Epithelial cell of esophagus (primary cell): ENCODE measurements at places on chromosomes 5 and 9.

GRCh38 chr9:77038281-77039036, 19.0 kb downstream of the FOXB2 start:
- no peak for DNase-seq

- peak; percentile 7 for DNase-seq
These were observed 930 bp downstream of the PRLR start for GRCh38 chr5:35229076-35230037.

DNA sequence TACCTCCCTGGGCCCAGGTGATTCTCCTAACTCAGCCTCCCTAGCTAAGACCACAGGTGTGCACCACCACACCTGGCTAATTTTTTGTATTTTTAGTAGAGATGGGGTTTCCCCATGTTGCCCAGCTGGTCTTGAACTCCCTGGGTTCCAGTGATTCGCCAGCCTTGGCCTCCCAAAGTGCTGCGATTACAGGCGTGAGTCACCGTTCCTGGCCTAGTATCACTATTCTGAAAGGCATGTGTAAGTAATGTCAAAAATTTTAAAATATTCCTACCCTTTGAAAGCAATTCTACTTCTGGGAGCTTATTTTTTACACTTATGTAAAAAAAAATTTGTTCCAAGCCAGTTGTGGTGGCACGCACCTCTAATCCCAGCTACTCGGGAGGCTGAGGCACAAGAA, 27.1 kb upstream of the TLE1 start:
- DNase-seq = peak; percentile 39

- no peak for DNase-seq
These were observed 174.6 kb upstream of the GRAMD2B start for GRCh38 chr5:126248611-126249010.

DNA sequence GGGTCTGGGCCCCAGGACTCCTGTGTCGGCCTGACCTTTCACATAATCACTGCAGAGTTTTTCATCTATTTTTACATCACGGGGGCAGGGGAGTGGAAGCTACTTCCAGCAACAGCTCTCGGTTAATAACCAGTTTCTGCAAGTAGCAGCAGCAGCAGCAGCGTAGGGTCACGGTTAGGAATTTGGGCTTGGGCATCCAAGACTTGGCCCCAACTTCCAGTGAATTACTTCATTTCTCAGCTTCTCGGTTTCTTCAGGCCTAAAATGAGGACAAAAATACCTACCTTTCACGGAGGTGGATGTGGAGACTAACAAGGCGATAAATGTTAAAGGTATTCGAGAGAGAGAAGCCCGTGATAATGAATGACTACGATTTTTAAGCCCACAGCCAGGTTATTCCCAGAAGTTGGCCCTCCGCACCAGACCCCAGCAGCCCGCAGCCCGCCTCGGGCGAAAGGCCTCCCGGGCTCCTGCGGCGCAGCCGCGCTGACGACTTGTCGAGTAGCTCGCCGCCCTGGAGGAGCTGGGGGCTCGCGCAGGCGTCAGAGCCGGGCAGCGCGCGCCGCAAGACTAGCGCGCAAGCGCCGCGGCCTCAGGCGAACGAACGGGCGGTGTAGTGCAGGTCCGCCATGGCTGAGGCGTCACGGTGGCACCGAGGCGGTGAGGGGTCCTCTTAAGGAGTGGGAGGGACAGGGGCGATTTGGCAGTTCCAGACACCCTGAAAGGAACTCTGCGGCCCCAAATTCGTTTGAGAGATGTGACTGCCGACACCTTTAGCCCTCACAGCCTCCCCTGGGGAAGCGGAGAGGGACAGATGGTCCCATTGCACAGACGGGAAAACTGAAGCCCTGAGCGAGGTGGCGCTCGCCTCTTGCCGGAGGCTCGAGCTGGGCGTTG, at the start of gene PKD2L2:
PKD2L2 (plus strand) TSS at position 595 of the 897 bp plus-strand sequence; CDS start at position 630, 35 bp downstream.
- peak; percentile 91 for DNase-seq

- DNase-seq = peak; percentile 51
These were observed 80.2 kb downstream of the LURAP1L start for GRCh38 chr9:12855066-12855465.

DNA sequence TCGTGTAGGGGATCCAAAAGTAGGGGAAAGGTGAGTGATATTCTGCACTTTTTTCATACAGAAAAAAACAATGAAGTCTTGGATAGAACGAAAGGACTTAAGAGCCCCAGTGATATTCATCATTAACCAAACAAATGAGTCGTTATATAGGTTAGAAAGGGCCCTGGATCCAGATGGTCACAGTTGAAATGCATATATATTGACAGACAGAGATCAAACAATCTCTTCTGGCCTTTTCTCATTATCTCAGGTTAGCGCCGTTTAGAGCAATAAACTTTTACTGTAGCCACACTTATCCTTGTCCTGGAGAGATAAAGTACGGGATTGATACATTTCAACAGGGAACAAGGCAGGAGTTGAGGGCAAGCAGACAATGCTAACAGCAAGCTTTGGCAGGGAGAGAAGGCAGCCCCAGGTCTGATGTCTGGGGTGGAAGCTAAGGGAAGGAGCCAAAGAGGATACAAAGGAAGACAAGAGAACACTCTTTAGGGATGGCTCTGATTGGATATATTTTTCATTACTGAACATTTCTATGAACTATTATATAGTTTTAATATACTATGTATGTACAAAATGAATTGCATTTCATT, 77.0 kb downstream of the LIFR start:
- DNase-seq = no peak

DNA sequence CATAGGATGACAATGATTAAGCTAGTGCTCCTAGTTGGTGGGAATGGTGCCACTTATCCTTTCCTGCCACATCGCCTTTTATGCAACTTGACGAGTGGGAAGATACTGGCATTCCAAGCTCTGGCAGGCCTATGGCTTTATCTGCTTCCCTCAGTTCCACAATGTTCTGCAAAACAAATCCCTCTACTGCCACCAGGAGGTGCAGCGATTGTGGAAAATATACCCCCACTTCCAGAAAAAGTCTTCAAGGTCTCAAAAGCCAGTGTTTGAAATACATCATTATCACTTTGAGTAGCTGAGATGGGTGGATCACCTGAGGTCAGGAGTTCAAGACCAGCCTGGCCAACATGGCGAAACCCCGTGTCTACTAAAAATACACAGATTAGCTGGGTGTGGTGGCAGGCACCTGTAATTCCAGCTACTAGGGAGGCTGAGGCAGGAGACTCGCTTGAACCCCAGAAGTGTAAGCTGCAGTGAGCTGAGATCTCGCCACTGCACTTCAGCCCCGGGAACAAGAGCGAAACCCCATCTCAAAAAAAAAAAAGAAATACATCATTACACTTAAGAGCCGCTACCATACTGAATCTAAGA, 3.4 kb downstream of the CLINT1 start:
- peak; percentile 76 for DNase-seq

DNA sequence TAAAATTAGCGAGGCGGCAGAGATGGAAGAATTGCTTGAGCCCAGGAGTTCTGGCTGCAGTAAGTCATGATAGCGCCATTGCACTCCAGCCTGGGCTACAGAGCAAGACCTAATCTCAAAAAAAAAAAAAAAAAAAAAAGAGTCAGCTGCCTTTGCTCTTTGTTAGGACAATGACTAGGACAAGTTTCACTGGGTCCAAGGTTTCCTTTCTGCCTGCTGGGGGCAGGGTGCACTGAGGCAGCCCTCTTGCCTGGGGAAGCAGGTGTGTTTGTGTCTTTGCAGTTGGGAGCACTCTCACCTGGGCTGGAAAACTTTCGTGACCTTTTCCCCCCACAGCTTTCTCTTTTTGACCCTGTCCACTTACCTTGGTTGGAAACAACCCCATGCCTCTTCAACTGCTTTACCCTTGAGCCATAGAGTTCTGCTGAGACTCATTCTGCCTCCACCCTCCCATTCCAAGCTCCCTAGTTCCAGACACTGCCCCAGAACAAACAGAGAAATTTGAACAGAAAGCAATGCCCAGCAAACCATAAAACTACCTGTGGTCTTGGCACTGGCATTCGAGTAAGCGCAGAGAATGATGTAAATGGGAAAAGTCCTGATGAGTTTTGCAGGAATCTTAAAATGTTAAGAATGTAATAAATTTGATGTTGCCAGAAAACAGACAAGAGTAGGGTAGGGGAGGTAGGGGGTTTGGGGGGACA, 17.0 kb upstream of the MYO10 start:
- no peak for DNase-seq

GRCh38 chr9:76338418-76338817, 55.8 kb downstream of the RFK start:
- no peak for DNase-seq

DNA sequence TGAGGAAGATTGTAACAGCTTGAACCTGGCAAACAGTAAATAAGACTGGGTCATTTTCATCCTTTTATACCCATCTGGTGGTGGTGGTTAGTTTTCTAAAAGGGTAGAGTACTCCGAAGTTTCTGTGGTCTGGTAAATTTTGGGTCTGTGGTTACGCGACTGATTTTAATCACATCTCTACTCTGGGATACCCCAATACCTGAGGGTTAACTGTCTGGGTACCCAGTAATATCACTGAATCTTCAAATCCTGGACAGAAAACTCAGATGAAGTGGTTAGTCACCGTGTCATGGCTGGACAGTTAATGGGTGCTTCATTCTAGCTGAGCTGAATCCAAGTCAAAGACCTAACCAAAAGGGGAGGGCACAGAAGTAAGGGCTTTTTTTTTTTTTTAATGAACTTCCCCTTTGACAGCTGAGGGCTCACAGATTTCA, 474.2 kb downstream of the GADD45G start:
- no peak for DNase-seq

DNA sequence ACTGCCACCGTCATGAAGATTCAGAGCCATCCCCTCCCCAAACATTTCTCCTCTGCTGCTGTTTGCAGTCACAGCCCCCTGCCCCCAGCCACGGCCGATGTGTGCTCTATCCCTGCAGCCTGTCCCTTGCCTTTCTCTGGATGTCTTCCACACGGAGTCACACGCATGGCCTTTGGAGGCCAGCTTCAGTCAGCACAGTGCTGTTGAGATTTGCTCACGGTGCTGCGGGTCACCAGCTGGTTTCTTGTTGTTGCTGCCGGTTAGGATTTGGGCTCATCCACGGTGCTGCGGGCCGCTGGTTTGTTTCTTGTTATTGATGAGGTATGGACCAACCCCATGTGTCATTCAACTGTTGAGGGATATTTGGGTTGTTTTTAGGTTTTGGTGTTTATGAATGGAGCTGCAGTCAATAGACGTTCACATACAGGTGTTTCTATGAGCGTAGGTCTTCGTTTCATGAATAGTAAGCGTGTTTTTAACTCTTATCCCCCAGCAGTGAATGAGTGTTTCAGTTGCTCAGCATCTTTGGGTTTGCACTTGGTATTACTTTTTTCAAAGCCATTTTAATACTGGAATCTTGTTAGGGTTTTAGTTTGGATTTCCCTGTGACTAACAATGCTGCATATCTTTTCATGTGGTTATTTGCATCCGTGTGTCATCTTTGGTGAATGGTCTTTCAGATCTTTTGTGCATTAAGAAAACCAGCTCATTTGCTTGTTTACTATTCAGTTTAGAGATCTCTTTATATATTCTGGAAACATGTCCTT, 57.6 kb downstream of the AHRR start:
- DNase-seq = no peak

DNA sequence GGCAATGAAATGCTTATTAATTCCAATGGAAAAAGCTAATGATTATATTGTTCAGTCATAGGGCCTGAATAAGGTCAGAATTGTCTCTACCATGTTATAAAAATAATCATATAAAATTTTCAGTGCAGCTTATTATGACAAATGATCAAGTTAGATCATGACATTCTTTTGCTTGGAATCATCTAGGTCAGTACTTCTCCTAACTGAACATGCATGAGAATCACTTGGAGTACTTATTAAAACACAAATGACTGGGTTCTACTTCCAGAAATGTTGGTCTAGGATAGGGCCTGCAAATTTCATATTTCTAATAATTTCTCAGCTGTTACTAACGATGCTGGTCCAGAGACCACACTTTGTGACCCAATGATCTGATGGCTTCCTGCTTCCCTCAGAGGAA, 806.0 kb upstream of the ZNF608 start:
- DNase-seq = no peak

DNA sequence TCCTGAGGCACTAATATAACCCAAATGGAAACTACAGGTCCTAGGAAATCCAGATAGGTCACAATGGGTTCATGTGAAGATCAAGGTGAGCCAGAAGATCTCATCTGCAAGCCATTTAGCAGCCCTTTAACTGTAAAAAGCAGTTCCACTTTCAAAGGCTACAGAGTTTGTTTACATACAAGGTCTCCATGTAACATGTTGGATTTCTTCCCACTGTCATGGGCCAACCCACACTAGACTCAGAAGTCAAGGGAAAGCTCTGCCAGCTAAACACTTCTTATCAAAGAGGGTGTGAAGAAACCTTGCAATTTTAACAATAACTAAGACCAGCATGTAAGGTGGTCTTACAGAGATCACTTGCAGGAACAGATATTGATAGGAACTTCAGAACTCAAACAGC, 3.8 kb upstream of the CTNNAL1 start:
- DNase-seq = no peak

GRCh38 chr5:166349046-166349445, 1942.4 kb upstream of the WWC1 start:
- DNase-seq = no peak

DNA sequence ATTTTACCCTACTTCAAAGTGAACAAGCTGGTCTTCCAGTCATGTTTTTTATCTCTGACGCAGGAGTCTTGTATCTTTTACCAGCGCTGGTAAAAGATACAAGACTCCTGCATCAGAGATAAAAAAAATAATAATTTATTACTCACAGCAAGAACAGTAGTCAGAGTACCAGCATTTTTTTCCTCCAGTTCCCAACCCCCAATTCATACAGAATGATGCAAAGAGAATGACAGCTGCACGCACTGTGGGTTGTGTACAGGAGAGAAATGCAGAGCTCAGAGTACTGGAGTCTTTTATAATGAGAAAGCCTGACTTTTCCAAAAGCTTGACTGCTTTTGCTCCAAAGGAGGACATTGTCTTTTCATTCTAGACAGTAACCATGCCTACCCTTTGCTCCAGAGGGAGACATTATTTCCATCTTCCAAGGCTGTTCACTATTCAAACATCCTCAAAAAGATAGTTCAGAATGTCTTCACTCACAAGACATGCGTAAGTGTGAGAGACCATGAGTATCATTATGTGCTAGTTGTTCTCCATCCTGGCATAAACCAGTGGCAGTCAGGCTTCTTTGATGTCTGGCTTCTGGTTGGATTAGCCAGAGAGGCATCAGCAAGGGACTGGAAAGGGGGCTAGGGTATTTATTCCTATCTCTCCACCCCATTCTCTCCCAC, 14.3 kb upstream of the RANBP6 start:
- DNase-seq = no peak

GRCh38 chr5:101955891-101956290, 340.2 kb downstream of the SLCO4C1 start:
- no peak for DNase-seq

- no peak for DNase-seq
These were observed 34.8 kb upstream of the GLRX start for GRCh38 chr5:95857185-95857945.

GRCh38 chr5:138234651-138235050, 21.5 kb upstream of the CDC23 start:
- DNase-seq = no peak

DNA sequence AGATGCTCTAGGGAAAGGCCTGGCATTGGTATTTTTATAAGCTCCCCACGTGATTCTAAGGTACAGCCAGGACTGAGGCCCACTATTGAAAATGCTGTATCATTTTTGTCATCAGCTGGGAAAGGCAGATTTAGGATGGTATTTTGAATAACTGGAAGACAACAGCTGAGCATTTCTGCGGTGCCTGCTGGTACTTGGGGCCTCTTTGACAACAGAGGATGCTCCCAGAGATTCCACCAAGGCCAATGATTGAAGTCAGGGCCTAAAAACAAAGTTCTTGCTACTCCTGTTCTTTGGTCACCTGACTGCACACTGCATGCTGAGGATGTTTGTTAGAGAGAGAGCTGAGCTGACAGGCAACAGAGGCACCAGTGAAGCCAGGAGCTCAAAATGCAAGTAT, 8.1 kb downstream of the FBLL1 start:
- no peak for DNase-seq

- DNase-seq = no peak
These were observed 233.3 kb upstream of the ADAMTS16 start for GRCh38 chr5:4906786-4907185.
